ENCODE measurements at places on chromosomes 3 and 15.

DNA sequence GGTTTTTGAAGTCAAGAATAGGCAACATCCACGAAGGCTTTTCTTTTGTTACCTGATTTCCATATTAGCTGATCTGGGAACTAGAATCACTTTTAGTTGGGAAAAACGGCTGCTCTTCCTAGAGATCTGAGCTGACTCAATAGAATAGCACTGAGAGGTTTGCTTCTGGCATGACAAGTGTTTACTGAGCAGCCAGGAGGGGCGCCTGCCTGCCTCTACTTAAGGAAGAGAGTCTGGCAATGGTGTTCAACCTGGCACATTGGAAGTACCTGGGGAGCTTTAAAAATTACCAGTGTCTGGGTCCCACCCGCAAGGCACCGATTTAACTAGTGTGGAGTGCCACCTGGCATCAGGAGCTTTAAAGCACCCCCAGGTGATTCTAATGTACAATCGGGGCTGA, 34.4 kb downstream of the FAM43A start:
- no peak for DNase-seq

- peak; percentile 16 for DNase-seq
These were observed 29.9 kb upstream of the ST3GAL6 start for GRCh38 chr3:98733053-98733811.

DNA sequence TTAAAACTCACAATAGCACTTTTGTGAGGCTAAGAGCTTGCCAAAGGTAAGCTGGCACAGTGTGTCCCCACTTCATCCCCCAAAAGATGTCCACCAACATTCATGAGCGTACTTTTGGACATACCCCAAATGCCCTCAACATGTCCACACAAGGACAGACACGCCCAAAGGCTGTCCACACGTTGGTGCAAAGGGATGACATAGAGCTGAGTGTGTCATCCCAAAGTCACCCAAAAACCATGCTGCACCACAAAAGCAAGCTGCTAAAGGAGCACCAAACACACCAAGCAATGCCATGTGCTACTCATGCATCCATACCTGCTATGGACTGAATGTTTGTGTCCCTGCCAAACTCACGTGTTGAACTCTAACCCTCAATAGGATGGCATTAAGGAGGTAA, 57.9 kb downstream of the KLF13 start:
- DNase-seq: no peak

- DNase-seq: no peak
These were observed 88.0 kb downstream of the HMG20A start for GRCh38 chr15:77508541-77509243.

DNA sequence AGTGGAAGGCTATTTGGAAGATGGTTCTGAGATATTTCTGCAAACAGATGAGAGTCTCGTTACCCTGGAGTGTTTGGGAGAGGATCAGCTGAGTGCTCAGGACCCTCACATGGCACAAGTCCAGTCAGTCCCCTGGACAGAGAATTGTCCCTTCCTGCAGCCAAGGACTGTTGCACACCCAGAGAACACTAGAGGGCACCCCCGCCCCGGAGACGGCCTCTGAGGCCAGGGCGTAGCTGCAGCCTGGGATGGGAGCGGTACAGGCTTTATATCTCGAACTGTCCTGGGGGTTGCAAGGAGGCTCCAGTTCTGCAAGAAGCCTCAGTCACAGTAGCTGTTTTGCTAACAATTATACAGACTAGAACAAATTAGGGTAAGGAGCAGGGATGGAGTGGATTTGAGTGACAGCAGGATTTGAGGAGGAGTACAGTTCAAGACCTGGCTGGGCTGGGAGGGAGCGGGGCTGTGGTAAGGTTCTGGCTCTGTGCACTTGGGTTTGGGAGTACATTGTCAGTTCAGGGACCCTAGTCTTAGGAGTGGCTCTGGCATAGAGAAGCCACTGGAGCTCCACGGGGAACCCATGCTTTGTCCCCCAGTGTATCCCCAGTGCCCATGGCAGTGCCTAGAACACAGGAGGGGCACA, 67.6 kb upstream of the HACD2 start:
- peak; percentile 79 for DNase-seq

DNA sequence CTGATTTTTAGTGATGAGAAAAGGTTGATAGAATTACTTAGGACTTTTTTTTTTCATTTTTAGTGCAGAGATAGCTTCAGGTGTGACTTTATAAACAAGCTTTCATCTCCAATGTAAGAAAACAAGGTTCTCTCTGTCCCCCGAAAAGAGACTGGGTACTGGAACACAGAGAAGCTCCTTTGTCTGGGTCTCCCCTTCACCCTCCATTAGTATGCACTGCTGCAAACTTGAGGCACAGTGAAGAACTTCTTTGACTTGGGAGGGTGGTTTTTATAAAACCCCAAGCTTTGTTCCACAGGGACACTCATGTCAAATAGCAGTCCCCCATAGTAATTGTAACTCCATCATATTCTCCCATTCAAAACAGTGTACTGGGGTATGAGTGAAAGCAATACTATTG, 93.5 kb upstream of the SOX2 start:
- DNase-seq: no peak

GRCh38 chr15:39657668-39658067, 76.8 kb downstream of the THBS1 start:
- peak; percentile 34 for DNase-seq

DNA sequence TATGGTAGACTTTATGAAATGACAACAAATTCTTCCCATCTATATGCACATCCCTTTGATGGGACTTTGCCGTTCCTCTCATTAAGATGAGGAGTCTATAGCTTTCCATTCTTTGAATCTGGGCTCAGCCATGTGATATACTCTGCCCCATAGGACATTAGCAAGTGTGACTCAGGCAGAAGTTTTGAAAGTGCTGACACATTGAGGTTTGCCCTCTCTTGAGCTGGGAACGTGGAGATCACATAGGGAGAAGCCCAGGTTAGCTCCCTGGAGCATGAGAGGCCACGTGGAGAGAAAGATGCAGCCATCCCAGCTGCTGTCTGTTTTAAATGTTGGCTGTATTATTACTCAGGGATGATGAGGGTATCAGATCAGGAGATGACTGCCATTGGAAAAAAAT, 67.7 kb upstream of the OXTR start:
- DNase-seq: peak; percentile 7

GRCh38 chr3:146557745-146558144, 13.3 kb upstream of the PLSCR1 start:
- no peak for DNase-seq

- DNase-seq: no peak
These were observed 61.7 kb downstream of the TAMM41 start for GRCh38 chr3:11784971-11785377.

DNA sequence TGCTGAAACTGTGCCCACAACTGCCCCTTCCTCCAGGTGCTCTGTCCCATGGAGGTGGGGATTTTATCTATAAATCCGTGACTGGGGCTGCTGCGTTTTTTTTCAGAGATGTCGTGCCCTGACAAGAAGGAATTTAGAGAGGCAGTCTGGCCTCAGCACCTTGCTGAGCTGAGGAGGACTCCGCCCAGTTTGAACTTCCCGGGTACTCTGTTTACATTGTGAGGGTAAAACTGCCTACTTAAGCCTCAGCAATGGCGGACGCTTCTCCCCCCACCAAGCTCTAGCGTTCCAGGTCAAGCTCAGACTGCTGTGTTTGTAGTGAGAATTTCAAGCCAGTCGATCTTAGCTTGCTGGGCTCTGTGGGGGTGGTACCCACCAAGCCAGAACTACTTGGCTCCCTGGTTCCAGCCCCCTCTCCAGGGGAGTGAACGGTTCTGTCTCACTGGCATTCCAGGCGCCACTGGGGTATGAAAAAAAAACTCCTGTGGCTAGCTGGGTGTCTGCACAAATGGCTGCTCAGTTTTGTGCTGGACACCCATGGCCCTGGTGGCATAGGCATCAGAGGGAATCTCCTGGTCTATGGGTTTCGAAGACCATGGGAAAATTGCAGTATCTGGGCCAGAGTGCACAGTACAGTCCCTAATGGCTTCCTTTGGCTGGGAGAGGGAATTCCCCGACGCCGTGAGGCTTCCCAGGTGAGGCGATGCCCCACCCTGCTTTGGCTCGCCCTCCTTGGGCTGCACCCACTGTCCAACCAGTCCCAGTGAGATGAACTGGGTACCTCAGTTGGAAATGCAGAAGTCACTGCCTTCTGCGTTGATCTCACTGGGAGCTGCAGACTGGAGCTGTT, 68.5 kb upstream of the SGO1 start:
- no peak for DNase-seq

GRCh38 chr15:84857418-84858004, 27.0 kb upstream of the SLC28A1 start:
- DNase-seq: no peak
